Head of caudate nucleus (tissue), 42 donors: ENCODE measurements at places on chromosomes 4 and X.

- DNase-seq = no peak
Measured at GRCh38 chrX:149372866-149373265, 132.2 kb downstream of the IDS start.

- DNase-seq = no peak
Measured at GRCh38 chr4:53281438-53281837, 84.4 kb downstream of the SCFD2 start.

DNA sequence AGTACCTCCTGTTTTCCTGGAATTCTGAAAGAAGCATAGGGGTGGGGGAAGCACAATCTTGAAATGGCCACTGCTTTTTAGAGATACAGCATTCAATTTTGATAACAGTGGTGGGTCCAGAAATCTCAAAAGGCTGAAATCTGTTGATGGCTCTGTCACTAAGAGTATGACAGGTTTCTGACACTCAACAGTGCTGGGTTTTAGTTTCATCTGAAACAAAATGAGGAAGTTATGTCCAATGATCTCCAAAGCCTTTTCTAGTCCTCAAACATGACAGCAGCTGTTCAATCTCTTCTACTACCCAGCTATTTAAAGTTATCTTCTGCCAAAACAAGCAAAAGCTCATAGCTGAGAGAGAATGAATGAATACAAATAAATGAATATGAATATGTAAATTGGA lies 110.5 kb downstream of the IL1RAPL1 start:
- no peak for DNase-seq

DNA sequence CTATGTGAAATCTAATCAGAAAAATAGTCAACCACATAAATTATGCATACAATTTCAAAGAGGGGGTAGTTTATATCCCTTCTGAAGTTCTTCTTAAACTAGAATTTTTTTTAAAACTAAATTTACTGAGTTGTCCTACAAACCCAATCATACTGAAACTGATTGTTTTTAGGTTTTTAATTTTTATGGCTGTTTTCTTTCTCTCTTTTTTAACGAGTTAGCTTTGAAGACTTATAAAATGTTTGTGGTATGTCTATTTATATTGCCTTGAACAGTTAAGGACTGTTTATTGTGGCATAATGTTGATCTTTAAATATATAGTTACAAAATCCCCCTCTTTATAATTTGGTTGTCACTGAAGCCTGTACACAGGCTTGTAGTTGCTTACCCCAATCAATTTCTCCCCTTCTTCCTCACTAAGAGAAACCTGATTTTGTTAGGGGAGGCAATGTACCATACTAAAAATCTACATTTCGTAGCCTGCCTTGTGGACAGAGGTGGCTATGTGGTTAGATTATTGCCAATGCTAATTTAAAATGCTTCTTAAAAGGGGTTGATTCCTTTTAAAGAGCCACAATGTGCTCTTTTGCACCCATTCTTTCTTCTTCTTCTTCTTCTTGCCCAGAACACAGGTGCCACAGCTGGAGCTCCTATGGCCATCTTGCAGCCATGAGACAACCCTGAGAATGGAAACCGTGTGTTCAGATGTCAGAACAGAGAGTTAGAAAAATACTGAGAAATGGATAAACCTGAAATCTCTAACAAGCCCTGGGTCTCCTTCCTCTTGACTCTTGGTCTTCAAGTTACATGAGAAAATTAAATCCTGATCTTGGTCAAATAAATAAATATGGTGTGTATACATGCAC lies 102.7 kb upstream of the ZNF827 start:
- DNase-seq = no peak

DNA sequence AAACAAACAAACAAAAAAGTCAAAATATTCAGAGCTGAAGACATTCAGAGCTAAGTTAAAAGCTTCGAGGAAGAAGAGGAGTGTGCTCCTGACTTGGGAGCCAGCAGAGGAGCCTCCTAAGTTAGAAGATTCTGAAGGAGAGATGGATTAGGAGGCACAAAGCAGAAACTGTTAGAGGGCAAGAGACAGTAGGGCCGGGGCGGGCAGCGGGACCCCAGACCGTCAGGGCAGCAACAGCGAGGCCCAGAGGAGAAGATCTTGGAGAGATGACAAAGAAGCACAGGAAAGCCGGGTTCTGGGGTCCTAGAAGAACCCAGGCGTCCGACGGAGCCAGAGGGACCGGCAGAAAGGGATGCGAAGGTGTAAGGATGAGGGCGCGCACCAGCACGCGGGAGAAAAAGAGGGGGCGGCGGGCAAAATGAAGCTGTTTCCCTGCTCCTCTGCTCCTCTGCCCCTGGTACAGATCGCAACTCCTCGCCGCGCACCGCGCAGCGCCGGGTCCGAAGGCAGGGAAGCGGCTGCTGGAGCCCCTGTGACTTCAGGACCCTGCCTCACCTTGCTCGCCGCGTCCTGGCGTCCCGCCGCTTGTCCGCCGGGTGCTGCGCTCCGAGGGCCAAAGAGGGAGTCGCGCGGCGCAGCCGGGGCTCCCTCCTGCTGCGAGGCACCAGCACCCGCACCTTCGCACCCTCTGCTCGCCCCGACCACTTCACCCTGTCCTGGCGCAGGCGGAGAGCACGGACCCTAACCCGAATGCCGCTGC lies 477 bp downstream of the KLHL13 start:
- DNase-seq = peak; percentile 23

DNA sequence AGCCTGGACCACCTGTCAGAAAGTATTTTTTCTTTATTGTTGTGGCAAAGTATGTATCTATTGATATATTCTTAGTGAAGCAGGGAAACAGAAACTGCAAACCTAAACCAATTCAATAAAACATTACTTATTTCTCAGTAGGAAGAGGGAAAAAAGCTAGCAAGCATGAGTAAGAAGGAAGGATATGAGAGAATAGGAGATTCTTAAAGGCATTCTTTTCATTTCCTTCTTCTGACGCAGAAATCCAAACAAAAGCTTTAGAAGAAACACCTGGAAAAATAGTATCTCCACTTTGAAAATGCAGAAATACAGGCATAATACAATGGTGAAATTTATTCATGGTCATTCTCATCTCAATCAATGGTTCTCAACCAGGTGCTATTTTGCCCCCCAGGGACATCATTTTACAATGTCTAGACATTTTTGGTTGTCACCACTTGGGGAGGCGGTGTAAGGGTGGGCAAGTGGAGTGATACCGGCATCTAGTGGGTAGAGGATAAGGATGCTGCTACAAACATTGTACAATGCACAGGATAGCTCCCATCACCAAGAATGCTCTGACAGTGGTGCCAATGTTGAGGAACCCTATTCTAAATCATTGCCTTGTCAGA lies 21.7 kb upstream of the ATXN3L start:
- DNase-seq = no peak

DNA sequence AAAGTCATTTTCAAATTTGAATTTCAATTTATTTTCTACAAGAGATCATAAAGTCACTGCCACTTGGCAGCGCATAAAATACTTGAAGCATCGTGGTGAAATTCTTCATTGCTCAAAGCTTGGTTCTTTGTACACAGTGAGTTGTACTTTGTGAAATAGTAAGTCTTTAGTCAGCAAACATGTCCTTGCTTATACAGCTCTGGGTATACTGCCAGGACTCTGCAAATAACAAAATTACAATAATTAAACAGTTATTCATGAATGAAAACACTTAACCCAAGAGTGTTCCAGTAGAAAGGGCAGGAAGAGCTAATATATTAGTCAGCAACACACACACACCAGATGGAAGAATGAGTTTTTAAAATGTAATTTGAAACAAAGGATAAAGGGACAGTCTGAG lies 1300.9 kb upstream of the DIAPH2 start:
- DNase-seq = no peak

DNA sequence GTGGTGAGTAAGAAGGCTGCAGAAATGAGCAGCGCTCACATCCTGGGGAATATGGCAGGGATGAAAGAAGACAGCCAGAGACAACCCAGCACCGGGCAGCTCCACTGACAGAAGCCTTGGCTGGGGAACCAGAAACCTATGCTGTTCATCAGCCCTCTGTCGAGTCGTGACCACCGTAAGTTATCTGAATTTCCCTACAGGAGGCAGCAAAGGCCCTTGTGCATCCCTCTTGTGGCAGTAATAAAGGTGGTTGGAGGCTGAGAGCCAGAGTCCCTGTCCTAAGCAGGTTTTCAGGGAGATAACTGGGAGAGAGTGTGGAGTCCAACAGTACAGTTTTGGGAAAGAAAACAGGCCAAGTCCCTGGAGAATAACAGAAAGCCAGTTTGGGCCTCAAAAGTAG lies 194.0 kb upstream of the BOD1L1 start:
- DNase-seq = no peak

DNA sequence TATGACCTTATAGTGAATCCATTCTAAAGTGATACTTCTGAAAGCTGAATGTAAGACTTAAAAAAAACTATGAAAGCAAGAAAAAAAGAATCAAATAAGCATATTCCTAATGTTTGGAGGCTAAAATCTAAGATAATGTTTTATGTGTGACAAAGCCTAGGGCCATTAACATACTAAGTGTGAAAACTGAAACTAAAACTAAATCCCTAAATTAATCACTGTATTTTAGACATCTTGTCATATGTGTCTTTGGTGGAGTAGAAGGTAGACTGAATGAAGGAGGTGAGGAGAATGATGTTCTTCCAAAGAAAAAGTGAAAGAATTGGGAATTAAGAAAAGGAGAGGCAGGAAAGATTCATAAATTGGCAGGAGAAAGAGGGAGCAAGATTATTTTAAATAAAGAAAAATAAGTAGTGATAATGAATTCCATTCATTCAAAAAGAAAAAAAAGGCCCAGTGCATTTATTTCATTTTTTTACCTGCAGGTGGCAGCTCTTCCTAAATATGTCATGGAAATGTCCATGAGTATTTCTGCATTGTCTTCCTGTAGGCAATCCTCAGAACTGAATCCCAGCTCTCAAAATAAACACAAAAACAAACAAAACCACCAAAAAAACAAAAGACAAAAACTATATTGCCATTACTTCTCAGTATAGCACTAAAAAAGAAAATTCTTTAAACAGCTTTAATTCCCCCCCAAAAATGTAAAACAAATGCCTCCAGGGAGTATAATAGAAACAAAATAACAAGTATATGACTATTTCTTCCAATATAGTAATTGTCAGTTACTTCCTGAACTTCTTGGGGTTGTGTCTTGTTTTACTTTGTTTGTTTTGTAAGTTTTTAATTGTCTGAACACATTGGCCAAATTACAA lies 17.0 kb upstream of the AP1AR start:
- DNase-seq = no peak
